ENCODE measurements at places on chromosomes 3 and 15.

DNA sequence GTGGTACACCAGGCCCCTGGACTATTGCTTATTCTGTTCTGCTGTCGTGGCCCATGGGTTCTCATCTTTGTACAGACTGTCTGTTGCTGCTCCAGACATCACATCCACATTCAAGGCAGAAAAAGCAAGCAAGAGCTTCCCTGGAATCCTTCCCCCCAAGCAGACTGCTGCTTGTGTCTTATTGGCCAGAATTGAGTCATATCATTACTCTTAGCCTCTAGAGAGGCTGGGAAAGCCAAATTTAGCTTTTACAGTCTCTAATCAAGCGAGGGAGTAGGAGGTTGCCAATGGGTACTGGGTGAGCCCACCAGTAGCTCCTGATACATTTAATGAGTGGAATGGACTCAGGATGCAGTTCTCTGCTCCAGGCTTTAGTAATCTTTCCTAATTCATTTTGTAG is 39.4 kb downstream of the RAB6B start:
- no peak for DNase-seq

DNA sequence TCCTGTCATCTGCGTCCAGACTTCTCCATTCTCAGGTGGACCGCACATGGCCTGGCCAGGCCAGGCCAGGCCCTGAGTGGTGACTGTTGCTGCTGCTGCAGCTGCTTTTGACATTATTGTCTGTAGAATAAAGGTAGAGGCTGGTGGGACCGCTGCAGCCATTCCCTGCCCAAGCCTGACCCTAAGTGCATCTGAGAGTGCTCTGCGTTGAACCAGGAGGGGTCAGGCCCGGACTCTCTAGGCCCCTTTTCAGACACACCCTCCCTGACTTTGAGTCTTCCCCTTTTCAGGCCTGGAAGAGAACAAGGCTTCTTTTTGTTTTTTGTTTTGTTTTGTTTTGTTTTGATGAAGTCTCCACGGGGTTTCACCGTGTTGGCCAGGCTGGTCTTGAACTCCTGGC is 54.6 kb upstream of the FLNB start:
- DNase-seq: no peak

- no peak for DNase-seq
Measured at GRCh38 chr3:148459931-148460513, 237.7 kb upstream of the AGTR1 start.

- no peak for DNase-seq
Measured at GRCh38 chr15:70854666-70854976, 664 bp upstream of the LARP6 start.

GRCh38 chr3:116614795-116615362 is 94.7 kb upstream of the TUSC7 start:
- no peak for DNase-seq

GRCh38 chr3:128532012-128532983 is 39.3 kb upstream of the GATA2 start:
- no peak for DNase-seq

GRCh38 chr3:46612324-46612723 is at the start of gene FAM240A:
Gene FAM240A (plus strand): TSS chr3:46612525. CDS start chr3:46612684, 159 bp downstream.
- DNase-seq: no peak

DNA sequence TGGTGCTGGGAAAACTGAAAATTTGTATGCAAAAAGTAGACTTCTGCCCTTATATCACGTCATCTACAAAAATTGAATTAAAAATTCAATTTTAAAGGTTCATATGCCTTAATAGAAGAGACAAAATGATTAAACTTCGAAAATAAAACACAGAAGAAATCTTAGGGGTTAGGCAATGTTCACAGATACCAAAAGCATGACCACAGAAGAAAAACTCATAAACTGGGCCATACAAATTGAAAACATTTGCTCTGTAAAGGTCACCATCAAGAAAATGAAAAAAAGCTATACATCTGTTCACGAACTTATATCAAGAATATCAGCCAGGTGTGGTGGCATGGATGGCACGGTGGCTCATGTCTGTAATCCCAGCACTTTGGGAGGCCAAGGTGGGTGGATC is 245.1 kb downstream of the PCCB start:
- no peak for DNase-seq

- no peak for DNase-seq
Measured at GRCh38 chr3:44442596-44443309, 34.7 kb downstream of the ZNF445 start.

DNA sequence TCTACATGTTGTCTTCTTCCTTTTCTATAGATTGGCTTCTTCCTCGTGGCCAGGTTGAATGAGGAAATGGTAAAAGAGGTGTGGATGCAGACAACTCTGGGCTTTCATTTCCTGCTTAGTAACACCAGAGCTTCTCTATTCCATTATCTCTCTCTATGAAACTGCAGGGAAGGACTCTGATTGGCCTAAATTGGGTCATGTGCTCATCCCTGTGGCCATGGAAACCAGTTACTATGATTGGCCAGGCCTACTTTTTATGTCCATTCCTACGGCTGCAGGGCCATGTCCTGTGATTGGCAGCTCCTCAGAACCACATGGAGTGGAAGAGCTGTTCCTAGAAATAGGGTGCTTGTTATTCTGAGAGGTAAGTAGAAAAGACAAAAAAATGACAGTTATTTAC is 486.9 kb upstream of the ADAMTS9 start:
- no peak for DNase-seq

- no peak for DNase-seq
Measured at GRCh38 chr3:160224811-160225175, 429 bp upstream of the C3orf80 start.

- DNase-seq: no peak
Measured at GRCh38 chr15:65087873-65088642, 11.5 kb downstream of the KBTBD13 start.

GRCh38 chr3:167862104-167862730 is 126.7 kb downstream of the SERPINI1 start:
- no peak for DNase-seq

DNA sequence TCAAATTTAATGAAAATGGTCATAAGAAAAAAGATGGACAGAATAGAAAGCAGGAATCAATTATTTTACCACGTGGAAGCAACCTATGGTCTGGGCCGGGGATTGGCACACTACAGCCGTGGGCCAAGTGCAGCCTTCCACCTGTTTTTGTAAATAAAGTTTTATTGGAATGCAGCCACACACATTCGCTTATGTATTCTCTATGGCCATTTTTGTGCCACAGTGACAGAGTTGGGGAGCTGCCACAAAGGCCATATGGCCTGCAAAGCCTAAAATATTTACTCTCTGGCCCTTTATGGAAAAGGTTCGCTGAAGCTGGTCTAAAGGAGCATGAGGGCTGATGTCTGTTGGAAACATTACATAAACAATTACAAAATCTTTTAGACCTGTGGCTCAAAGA is 144.8 kb downstream of the TMCO5A start:
- no peak for DNase-seq

DNA sequence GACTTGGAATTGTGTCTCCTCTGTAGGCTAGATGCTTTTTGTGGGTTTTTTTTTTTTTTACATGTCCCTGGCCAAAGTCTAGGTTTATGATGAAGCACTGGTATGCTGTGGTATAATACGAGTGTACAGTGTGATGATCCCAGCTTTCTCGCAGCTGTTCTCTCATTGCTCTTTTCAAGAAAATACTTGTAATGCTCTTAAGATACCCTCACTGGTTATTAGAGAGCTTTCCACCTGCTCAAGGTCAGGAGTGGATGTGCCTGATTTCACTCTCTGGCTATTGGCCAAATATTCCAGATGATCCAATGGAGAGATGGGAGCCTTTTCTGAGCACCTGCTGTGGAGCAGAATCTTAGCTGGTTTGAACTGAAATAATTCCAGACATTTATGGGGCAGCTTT is 215.1 kb downstream of the MYRIP start:
- no peak for DNase-seq

DNA sequence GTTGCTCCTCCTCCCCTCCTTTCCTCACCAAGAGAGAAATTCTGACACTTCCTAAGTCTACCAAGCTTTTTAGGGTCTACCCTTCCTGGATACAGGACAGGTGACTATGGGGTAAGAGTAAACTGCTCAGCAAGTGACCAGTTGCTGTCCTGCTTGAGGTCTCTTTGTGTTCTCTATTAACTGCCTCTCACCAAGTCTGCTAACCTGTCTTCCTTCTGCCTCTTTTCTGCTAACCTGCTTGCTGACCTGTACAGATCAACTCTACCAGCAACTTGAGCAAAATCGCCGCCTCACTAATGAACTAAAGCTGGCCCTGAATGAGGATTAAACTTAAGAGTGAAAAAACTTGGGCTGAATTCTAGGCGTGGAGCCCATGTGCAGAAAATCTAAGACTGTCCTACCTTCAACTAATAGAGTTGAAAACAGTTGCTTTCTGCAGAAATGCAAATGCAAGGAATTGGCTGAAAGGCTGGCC is 27.1 kb downstream of the TPM1 start:
- DNase-seq: no peak

DNA sequence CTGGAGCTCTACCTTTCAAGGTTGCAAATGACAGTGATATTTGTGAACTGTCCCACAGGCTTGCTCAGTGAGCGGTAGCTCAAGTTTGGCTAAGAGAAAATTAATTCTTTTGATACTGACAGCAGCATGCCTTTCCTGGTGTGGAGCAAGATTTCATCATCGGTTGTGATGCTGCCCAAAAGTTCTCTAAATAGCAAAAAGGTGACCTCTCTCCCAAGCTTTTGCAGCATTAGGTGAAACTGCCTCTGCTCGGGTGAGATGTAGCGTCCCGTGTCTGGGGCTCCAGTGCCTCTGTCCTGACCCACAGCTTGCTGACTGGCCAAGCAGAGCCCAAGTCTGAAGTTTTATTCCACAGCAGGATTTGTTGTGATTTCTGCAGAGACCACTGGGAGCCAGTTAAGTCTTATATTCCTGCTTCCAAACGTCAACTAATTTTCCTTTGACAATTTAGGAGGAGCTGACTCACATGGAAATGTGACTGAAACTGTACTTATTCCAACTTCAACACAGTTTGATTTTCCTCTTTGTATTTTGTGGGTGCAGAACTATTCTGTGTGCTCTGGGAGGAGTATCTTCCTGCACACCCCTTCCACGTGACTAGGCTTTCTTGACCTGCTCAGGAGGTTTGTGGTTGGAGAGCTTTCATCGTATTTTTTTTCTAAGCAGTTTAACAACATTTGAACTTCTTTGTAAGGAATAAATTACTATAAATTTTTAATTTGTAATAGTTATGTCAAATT is 5.9 kb downstream of the SYNM start:
- no peak for DNase-seq
